ENCODE measurements at places on chromosomes 4 and X.

DNA sequence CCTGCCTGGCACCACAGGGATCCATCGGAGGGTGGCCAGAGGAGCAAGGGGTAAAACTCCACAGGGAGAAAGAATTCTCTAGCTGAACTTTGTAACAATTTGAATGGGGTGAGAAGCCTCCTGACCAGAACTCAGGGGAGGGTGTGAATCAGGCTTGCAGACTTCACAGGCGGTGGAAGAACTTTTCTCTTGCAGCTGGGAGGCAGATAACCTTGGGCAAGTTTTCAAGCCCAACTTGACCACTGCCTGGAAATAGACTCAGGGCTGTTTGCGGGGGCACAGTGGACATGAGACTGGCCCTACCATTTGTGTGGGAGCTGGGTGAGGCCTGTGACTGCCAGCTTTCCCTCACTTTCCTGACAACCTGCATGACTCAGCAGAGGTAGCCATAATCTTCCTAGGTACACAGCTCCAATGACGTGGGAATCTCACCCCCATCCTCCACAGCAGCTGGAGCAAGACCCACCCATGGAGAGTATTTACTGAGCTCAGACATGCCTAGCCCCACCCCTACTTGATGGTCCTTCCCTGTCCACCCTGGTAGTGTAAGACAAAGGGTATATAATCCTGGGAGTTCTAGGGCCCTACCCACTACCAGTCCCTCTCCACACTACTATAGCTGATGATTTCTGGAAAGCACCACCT lies 210.0 kb upstream of the AGTR2 start:
- DNase-seq, result no peak

DNA sequence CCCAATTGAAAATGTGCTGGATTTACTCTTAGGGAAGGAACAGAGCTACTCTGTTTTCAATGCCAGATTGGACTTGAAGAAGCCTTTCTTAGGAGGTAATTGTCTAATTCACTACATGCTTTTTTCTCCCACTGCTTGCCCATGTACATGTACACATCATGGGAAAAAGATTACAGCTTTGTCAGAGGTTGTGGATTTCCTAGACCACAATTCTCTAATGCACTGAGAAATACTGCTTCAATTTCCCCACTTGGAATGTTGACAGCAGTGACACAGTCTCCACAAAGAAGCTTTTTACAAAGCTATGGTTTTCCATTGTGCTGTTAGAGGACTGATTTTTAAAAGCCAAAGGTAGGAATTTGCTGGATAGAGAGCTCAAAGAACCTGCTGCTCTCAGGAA lies 19.5 kb downstream of the ZAR1 start:
- DNase-seq, result no peak

GRCh38 chr4:4430492-4431195 lies 43.7 kb downstream of the NSG1 start:
- DNase-seq, result no peak

- DNase-seq, result no peak
Measured at GRCh38 chrX:45347877-45348276, 147.2 kb upstream of the DIPK2B start.

DNA sequence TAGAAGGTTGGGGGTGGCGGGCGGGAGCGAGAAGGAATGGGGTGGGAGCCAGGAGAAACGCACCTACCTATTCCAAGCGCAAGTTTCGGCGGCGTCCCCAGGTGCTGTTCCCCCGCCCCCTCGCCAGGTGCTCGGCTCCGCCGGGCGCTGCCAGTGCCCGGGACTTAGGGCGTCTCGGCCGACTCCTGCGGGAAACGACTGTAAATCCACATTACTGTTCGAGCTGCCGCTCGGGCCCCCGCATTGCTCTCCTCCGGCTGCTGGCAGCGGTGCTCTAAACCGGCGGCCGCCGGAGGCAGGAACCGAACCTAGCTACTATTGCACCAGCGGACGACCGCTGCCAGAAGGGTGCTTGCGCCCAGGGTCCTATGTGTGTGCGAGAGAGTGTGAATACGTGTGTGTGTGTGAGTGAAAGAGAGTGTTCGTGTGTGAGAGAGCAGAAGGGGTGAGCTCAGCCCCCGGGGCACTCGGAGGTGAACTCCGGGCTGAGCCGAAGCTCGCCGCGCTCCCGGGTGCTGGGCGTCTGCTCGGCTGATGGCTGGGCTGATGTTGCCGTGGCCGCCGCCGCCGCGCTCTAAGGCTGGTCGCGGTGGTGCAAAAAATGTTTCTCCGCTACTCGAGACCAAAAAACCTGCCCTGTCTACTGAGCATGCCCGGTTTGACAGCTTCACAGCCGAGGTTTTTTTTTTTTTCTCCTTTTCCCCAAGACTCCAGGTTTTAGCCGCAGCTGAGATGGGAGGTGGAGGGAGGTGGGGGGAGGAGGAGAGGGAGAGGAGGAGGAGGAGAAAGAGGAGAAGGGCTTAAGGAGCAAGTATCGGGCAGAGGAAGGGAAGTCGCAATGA lies 115.7 kb upstream of the TEX13C start:
- no peak for DNase-seq

DNA sequence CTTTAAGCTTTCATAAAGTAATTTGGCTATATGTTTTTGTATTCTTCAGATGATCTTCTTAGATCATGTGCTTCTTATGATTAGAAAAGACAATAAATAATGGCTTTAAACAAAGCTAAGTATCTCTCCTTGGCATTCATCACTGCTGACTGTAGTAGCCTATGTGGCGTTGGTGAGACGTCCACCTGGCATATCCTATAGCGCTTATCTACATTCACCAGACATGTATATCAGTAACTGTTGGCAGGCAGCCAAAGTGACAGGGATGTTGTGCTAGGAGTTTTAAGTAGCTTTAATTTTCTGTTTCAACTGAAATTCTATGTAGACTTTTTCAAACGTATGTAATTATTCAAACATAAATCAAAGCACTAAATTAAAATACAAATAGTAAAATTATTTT lies 276.4 kb downstream of the IL15 start:
- DNase-seq, result no peak

DNA sequence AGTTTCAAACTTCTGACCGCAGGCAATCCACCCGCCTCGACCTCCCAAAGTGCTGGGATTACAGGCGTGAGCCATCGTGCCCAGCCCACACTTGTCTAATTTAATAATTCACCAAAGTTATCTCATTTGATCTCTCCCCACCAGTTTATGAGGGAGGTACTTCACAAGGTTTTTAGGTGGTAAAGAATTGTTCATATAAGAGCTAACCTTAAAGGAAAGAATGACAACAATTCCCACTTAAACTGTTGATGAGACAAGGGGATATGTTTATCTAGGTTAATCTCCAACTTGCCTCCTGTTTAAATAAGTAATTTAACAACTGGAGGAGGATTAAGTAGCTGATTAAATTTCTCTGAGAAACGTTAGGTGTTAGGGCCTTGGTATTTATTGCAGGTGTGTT lies 117.6 kb upstream of the CBLL2 start:
- no peak for DNase-seq

GRCh38 chr4:84966382-84967242 lies at the start of gene WDFY3:
Gene WDFY3 (minus strand): TSS chr4:84966690. CDS start chr4:84860591, 106,099 bp downstream.
- no peak for DNase-seq

DNA sequence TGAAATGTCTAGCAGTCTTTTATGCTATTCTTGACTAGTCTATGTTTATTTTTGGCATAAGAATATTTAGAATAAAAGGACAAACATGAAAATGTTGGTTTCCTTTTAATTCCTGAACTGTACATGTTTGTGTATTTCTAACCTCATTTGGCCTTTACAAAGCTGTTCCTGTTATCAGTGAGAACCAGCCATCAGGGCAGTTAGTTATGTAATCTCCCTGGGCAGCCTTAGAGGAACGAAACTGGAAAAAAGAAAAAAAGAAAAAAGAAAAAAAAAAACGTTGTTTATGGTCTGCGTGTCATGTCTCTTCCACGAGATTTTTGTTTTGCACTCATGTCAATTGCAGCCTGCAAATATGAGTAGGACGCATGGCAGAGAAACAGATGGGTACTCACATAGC lies 193.7 kb downstream of the MAGEB5 start:
- no peak for DNase-seq

DNA sequence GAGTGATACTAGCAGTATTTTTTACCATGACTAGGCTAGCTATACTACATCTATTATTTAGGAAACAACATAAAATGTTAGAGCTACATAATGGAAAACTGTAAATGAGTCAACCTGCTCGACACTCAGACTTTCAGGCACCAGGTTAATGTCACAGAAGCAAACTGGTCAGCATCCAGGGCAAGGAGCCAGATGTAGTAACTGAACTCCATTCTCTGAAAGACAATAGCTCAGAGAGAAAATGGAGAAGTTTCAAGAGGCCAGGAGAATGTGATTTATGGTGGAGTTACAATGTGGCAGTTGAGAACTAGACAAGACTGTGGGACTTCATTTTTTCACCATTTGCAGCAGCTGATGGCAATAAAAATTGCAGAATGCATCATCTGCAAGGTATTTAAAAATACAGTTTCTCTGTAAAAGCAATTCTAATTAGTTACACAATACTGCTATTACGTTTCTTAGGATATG lies 342.7 kb upstream of the PABPC4L start:
- no peak for DNase-seq

All from NK-92 treated with Interleukin-12 subunit alpha and Interleukin-12 subunit beta, amount 100 ng/mL, for 24 hours (cell line).